ENCODE measurements at places on chromosomes 1 and 21.
A peak's percentile ranks its signal among the peaks of the same experiment; 100 is the strongest.

DNA sequence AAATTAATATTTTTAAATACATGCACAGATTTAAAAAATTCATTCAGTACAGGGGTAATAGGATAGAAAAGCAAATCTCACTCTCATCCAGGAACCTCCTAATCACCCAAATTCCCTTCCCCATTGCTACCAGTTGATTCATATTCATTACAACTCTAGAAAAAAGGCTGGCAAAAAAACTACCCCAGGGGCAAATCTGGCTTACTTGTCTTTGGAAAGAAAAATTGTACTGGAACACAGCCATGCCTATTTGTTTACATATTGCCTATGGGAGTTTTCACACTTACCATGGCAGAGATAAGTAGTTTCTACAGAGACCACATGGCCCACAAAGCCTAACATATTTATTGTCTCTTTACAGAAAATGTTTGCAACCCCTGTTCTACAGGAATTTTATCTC, 8.9 kb upstream of the RBM34 start:
- H3K27me3 ChIP-seq: no peaks in the 10 kb centered on the region
- no peaks in the 10 kb centered on the region for H3K4me1 ChIP-seq
- peaks cover 69% of the 10 kb centered on the region for H3K36me3 ChIP-seq
- H3K4me3 ChIP-seq: no peak overlapping the region
- no peak overlapping the region for H3K27ac ChIP-seq

DNA sequence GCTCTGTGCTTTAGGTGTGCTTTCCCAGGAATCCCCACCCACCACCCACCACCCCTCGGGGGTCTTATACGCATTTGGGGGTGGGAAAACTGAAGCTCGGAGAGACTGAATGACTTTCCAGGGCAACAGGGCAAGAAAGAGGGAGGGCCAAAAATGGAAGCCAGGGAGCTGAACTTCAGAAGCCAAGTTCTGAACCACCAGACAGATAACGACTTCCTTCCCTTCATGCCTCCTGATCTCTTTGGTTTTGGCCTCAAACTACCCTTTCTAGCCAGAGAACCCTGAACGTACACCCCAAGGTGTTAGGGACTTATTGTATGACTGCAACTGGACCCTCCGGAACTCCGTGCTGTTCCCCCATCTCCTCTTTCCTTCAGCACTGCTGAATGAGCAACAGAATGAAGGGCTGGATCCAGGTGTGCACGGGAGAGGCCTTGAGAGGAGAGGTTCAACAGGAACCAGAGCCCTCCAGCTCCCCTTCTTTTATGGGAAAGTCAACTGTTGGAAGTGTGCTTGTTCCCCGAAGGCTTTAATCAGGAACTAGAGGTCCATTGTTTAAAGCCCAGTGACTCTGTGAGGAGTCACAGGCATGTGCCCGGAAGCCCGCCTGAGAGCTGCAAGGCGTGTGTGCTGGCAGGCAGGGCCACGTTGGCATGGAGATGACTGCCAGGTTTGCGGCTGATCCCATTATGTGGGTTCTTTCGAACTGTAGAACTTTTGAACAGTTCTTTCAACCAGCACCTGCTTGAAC, 3.1 kb downstream of the BACE2 start:
- H3K27ac ChIP-seq: peak overlapping the region; percentile 97
- H3K4me3 ChIP-seq: no peak overlapping the region
- DNase-seq: no peak

DNA sequence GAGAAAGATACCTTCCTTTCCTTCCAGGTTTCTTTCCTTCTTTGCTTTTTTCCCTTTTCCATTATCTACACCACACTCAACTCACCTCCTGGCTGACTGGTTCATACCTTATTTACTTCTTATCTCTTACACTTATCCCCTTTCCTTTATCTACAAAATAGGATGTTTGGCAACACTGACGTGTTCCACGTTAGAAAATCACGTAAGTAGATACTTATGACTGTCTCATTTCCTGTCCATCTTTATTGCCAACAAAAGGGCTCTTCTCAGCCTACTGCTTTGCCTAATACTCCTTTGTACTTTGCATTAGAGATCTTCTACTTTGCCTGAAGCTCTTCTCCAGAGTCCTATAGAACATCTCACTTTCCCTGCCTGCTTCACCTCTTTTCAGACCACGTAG, 25.1 kb downstream of the SYNJ1 start:
- H3K27ac ChIP-seq: no peak overlapping the region
- peaks cover 7% of the 10 kb centered on the region for H3K36me3 ChIP-seq
- H3K4me1 ChIP-seq: peaks cover 8% of the 10 kb centered on the region
- H3K4me3 ChIP-seq: no peak overlapping the region
- DNase-seq: no peak

DNA sequence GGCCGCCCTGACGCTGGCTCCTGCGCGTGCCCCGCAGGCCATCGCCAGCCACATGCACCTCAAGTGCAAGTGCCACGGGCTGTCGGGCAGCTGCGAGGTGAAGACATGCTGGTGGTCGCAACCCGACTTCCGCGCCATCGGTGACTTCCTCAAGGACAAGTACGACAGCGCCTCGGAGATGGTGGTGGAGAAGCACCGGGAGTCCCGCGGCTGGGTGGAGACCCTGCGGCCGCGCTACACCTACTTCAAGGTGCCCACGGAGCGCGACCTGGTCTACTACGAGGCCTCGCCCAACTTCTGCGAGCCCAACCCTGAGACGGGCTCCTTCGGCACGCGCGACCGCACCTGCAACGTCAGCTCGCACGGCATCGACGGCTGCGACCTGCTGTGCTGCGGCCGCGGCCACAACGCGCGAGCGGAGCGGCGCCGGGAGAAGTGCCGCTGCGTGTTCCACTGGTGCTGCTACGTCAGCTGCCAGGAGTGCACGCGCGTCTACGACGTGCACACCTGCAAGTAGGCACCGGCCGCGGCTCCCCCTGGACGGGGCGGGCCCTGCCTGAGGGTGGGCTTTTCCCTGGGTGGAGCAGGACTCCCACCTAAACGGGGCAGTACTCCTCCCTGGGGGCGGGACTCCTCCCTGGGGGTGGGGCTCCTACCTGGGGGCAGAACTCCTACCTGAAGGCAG, 23.4 kb upstream of the ARF1 start:
- H3K4me3 ChIP-seq: peak overlapping the region; percentile 3
- H3K27ac ChIP-seq: no peak overlapping the region
- H3K36me3 ChIP-seq: no peaks in the 10 kb centered on the region
- DNase-seq: no peak
- peaks cover 54% of the 10 kb centered on the region for H3K27me3 ChIP-seq

DNA sequence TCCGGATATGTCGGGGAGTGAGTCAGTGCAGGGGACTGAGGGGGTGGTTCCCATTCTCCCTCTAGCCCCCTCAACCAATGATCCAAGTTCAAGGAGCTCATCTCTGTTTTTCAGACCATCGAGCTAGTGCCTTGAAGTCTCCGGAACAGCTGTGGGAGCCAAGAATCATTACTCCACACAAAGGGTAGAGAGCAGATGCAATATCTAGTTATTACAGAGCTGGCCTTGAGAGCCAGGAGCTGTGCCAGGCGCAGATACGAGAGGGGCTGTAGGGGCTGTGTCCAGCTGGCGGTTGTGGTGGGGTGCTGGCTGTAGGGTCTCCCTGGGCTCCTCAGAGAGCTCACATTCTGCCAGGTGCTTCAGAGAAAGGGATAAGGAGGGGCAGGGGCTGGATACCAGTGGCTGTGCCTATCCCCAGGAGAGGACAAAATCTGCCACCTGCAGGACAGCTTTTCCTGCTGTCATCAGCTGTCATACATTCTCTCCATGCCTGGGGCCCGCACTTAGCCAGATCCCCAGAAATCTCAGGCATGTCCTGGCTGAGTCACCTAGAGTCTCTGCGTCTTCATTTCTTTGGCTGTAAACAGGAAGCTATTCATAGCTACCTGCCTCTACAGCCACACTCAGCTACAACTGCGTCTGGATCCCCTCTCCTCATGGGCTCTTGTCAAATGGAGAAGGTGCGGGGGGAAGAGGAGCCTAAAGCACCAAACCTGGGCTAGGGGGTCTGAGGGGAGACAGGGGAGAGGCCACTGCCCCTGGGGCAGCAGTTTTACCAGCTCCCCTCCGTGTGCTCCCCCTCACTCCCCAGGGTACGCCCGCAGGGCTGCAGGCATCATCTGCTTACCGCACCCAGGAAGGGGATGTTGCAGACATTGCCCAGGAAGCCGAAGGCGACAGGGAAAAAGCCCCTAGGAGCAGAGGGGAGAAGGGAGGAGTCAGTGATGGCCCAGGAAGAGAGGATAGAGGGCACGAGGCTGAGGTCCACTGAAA, 2.4 kb upstream of the KISS1 start:
- DNase-seq: no peak
- H3K4me3 ChIP-seq: no peak overlapping the region
